ENCODE measurements at places on chromosomes 3 and 15.

GRCh38 chr15:78093242-78094020 lies 1.1 kb downstream of the SH2D7 start:
- DNase-seq = no peak

- no peak for DNase-seq
Observed at GRCh38 chr15:65163041-65163440, 22.1 kb downstream of the CLPX start.

GRCh38 chr3:197734667-197735318 lies 1.9 kb downstream of the RUBCN start:
- DNase-seq = no peak

- no peak for DNase-seq
Observed at GRCh38 chr15:35980719-35981118, 434.8 kb upstream of the DPH6 start.

DNA sequence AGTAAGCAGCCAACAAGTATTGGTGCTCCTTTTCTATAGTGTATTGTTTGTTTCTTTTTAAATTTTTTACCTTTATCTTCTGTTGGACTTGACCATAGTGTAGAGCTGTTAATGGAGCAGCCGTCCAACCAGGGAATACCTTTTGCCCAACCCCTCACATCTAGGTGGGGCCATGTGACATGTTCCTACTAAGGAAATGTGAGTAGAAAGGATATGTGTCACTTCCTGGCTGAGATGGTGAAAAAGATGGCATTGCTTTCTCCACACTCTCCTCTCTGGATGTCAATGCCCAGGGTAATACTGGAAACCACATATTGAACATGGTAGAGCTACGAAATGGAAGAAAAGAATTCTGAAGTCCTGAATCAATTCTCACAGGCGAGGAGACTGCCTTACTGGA lies 218.8 kb downstream of the TBL1XR1 start:
- no peak for DNase-seq

DNA sequence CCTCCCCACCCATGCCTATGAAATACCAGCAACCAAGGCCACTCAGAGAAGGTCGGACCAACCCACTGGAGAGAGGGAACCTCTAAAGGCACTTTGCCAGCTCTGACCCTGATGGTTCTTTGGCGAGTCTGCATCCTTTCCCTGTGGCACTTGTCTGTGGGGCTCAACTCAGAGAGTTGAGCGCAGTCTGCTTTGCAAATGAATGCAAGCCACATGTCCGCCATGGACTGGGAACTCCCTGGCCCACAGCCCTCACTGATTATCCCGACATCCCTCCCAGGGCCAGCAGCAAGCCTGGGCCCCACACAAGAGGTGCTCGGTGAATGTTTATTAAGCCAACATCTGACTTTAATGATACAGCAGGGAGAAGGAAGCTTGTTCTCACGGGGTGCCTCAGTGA lies 55.5 kb upstream of the HES1 start:
- no peak for DNase-seq

GRCh38 chr15:73364070-73364469 lies 4.7 kb downstream of the HCN4 start:
- DNase-seq = no peak

DNA sequence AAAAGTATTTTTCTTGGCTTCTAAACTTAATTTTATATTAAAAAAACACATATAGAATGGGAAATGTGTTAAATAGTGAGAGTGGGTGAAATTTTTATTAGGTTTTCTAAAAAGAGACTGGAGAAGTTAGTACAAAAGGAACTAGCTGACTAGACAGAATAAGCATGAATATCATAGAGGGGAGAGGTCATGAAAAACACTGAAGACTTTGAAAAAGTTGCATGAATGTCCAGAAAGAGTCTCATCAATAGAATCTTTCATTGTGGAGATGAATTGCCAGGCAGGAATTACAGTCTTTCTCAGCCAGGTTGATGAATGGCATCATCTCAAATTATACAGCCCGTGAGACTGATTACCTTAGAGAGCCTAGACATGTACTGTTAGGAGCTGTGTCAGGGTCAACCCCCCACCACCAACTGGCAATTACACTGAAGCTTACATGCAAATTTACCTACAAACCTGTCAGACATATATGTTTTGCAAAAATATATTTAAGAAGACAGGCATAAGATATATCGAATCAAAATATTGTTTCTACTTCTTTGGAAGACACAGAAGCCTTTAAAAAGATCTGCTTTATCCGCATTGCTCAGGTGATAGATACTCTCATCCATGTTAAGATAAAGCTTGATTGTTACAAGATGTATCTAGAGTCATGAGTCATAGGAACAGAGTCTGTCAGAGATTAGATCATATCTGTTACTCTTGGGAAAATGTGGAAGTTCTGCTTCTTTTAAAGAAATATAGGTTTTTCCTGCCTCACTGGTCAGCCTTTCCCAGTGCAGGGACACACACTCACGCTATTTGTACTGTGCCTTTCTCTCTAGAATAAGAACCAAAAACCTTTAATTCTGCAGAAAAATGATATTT lies 34.8 kb upstream of the PFN2 start:
- no peak for DNase-seq

GRCh38 chr3:47491186-47491585 lies 15.4 kb upstream of the SCAP start:
- DNase-seq = no peak

DNA sequence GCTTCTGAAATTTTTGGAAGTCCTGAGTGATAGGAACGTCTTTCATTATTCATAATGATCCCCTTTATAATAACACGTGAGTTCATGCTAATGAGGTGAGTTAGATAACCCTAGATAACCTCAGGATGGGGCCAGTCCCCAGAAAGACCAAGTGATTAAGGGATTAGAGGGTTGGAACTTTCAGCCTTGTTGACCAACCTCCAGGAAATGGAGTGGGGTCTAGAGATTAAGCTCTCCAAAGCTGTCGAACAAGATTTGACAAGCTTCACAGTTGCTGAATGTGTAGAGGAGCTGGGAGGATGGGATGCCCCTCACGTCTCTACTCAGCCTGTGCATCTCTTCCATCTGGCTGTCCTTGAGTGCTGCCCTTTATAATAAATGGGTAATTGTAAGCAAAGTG lies 107.1 kb downstream of the ZMAT3 start:
- DNase-seq = no peak

DNA sequence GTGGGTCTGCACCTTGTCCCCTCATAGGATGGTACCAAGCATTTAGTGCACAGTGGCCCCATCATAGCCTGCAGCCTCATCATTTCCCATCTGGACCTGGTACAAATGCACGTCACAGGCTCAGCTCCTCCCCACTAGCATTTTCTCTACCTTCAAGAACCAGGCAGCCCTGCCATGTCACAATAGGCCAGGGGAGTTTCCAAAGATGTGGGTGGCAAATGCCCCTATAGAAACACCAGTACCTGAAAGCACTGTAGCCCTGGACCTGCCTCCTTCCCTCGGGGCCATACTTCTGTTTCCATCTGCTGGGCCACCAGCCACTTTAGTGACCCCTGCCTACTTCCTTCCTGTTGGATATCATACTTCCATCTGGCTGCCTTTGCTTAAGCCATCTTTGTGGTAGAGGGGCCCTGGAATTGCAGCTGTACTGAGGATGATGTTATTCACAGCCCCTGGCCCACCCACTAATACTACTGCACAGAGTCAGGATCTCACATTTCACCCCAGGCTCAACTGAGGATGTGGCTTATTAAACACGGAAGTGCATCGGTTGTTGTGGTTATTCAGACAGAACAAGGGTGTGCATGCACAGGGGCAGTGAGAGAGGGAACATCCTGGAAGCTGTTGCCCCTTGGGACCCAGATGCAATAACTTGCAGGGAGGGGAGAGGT lies 3.8 kb downstream of the TCTA start:
- no peak for DNase-seq

- no peak for DNase-seq
Observed at GRCh38 chr15:56913241-56913640, 5.2 kb upstream of the TCF12 start.

DNA sequence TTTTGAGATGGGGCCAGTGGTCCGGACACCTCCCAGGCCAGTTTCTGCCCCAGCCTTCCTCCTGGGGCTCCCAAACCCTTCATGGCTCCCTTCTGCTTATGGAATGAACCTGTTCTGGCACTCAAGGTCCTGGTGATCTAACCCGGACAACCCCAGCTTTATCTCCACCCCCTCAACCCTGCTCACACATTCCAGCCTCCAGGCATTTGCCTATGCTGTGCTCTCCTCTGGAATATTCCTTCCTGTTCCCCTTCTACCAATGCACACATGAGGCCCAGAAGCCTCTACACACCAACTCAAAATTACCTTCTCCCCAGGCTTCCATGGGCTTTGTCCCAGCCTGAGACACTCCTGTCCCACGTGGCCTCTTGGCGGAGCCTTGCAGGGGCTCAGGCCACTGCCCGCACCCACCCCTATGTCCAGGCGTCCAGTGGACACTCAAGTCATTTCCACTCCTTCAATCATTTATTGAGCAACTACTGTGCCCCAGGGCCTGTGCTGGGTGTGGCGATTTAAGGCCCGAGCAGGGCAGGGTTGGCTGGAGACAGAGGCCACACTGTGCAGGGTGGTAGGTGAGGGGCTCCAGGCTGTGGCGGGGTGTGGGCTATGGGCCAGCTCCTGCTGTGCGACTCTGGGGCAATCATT lies 18.8 kb downstream of the PLXND1 start:
- no peak for DNase-seq

- DNase-seq = no peak
Observed at GRCh38 chr3:125125821-125126245, 70.0 kb upstream of the HEG1 start.

DNA sequence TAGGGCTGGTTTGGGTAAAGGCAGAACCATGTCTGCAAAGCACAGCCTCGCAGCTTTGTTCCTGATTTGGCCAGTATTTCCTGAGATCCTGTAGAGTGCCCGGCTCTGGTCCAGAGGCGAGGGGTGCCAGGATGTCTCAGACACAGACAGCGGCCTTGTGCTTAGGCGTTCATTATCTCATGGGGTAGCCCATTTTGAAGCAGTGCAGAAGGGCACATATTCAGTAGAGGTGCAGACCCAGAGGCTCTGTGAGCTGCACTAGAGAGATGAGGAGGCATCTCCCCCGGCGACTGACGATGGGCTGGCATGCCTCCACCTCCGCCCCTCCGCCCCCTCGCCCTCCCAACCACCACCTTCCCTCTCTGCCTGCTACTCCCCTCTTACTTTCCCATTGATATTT lies 170.3 kb downstream of the CHDH start:
- DNase-seq = no peak

DNA sequence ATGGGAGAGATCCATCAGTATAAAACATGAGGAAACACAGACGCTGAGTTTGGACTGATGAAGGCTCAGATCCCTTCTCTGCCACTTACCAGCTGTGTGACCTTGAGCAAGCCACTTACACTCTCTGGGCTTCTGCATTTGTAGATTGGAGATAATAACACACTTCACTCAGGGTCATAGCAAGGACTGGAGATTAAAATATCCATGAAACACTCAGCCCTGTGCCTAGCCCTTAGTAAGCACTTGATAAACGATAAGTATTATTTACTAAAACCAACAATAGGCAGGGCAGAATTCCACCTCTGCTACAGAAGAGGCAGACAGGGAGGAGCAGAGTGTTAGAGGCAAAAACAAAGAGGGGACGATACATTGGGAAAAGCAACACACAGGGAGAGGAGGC lies 420.5 kb upstream of the WNT5A start:
- no peak for DNase-seq

- no peak for DNase-seq
Observed at GRCh38 chr3:4394048-4394447, 73.0 kb downstream of the SUMF1 start.

GRCh38 chr15:25366058-25366457 lies 72.8 kb downstream of the UBE3A start:
- no peak for DNase-seq

DNA sequence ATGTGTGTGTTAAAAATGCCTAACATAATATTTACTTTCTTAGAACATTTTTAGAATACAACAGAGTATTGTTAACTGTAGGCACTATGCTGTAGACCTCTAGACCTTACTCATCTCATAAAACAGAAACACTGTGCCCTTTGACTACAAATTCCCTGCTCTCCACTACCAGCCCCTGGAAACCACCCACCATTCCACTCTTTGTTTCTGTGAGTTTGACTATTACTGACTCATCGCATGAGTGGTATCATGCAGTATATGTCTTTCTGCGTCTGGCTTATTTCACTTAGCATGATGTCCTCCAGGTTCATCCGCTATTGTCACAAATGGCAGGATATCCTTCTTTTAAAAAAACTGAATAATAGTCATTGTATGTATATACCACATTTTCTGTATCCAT lies 216.7 kb upstream of the CFAP20DC start:
- DNase-seq = no peak

Data from ovary (tissue), 10 donors.